HCEC 1CT (cell line): ENCODE measurements at places on chromosomes 6 and 20.

GRCh38 chr20:59743767-59744485 lies 139.6 kb downstream of the PHACTR3 start:
- DNase-seq: no peak

DNA sequence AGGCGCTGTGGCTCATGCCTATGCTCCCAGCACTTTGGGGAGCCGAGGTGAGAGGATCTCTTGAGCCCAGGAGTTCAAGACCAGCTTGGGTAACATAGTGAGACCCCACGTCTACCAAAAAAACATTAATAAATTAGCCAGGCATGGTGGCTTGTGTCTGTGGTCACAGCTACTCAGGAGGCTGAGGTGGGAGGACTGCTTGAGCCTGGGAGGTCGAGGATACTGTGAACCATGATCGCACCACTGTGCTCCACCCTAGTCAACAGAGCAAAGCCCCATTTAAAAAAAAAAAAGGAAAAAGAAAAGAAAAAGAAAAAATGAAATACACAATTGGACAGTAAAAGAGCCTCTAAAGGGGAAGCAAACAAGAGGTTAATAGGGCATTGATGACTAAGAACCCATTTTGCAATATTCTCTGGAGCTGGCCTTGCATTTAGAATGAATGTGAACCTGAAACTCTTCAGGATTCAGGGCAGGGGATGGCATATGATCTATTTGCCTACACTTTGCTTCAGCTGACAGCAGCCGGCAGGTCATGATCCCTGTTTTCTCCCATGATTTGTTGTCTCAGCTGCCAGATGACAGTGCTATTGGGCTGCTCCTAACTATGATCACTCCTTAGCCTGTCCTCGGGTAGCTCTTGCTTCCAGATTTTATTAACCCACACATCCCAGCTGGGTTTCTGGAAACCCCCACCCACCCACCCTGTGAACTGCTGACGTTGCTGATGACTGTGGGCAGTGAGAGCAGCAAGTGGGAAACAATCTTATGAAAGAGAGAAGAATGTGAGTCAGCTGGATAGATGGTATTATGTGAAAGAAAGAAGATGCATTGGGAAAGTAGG lies 83.8 kb upstream of the ELOVL5 start:
- DNase-seq: peak; percentile 88

- no peak for DNase-seq
Observed at GRCh38 chr6:53504512-53504911, 40.4 kb downstream of the GCLC start.

GRCh38 chr6:21357262-21357661 lies 236.3 kb upstream of the SOX4 start:
- no peak for DNase-seq

- DNase-seq: no peak
Observed at GRCh38 chr6:41088451-41088850, 15.7 kb downstream of the NFYA start.

DNA sequence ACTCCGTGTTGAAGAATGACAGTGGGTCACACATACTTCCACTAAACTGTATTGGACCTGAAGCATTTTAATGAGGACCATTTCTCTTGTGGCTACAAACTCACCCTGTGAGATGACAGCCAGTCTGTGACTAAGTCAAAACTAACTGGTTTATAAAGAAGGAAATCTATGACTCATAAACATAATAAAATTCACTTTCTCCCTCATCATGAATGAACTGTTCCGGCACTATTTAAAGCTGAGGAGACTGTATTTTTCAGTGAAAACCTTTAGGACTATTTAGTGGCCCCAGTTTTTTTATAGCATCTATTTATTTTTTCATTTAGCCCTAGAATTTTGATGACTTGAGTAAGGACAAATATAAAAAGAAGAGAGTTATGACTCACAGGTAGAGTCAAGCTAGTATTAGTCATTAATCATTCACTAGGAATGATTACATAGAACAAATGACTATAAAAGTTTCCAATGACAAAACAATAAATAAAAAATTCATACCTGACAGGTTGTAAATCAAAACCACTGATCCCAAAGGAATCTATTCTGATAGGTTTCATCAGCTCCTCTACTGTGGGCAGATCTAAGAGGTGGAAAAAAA lies 34.2 kb downstream of the CEP162 start:
- DNase-seq: peak; percentile 84

- peak; percentile 68 for DNase-seq
Observed at GRCh38 chr6:157763129-157763903, 59.7 kb upstream of the SNX9 start.

DNA sequence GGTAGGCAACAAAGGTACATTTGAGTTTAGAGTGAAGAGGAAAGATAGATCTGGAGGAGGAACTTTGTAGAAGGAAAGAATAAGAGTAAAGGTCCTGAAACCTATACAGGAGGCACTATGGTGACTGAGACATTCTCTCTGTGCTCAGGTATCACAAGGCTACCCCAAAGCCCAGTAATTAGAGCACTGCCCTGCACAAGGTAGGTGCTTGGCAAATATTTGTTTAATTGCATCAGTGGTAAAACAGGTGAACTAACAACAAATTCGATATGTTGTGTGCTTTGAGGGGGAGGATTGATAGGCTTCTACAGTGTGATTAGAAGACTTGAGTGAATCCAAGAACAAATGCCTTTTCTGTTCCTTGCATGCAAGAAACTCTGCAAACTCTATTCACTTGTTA lies 6.8 kb upstream of the TSHZ2 start:
- DNase-seq: no peak

DNA sequence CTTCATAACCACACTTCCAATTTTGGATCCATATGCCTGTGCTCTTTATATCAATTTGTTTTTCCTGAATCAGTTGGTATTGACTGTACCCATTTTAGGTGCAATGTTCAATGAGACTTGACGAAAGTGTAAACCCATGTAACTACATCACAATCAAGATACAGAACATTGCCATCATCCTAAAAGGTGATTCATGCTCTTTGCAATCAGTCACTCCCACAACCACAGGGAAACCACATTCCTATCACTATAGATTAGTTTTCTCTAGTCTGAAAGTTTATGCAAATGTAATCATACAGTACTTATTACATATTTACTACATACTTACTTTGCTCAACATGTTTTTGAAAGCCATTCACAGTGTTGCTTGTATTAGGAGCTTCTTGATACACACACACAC lies 167.4 kb downstream of the ADGRG6 start:
- DNase-seq: no peak

DNA sequence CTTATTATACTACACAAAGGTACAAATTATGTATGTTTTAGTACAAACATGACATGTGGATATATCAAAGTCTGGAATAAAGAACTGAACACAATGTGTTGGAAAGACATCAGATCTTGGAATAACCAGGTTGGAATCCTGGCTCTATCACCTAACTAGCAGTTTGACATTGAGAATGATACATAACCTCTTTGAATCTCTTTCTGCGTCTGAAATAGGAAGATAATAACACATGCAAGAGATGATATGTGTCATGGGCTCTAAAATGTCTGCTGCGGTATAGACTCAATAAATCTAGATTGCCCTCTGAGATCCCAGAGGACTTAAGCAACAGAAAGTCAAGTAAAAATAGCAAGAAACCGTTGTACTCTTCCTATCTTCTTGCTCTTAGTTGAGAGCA lies 66.8 kb upstream of the CCN2 start:
- no peak for DNase-seq

DNA sequence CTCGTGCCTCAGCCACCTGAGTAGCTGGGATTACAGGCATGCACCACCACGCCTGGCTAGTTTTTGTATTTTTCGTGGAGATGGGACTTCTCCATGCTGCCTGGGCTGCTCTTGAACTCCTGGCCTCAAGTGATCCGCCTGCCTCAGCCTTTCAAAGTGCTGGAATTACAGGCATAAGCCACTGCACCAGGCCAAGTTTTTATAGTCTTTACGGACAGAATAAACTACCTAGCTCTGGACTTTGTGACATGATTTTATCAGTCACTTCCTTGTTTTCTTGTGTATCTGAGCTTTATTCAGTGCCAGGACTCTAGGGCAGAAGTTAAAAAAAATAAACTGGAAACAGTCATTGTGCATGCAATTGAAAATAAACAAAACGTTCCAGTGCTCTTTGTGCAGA lies 46.7 kb upstream of the RALGAPA2 start:
- no peak for DNase-seq

- DNase-seq: peak; percentile 22
Observed at GRCh38 chr6:2865694-2866151, 24.1 kb upstream of the SERPINB1 start.

DNA sequence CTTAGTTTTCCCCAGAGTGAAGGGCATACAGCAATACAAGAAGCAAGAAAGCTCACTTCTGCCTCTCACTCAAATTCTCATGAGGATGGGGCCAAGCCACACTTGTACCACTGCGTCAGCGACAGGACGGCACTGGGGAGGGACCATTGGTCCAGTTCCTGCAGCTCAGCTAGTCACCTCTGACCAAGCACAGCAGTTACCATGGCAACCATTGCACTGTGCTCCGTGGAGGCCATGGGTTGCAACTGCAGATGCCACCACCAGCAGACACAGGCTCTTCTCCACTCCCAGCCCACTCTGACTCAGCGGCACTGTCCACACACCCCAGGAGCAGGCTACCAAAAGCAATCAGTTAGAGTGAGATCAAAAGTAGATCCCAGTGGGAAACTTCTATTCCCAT lies 441.1 kb upstream of the ARID1B start:
- DNase-seq: no peak

DNA sequence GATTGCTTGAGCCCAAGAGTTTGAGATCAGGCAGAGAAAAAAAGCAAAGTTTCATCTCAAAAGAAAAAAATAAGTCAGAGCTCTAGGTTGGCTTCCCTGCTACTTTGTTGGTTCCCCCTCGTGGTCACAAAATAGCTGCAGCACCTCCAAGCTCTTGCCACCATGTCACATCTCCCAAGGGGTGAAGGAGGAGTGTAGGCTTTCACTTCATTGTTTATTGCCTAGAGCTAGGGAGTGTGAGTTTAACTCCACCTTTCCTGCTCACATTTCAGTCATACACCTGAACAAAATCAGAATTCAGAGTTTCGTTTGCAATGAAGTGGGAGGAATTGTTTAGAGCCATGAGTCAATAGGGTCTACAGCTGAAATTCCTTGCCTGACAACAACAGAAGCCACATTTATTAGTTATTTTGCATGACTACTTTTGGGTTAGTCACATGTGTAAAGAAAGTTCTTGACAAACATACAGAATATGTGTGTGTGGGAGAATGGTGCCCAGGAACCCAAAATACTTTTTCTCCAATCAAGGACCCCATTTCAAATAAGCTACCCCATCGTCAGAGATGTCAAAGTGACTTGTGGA lies 56.2 kb upstream of the UFL1 start:
- no peak for DNase-seq

DNA sequence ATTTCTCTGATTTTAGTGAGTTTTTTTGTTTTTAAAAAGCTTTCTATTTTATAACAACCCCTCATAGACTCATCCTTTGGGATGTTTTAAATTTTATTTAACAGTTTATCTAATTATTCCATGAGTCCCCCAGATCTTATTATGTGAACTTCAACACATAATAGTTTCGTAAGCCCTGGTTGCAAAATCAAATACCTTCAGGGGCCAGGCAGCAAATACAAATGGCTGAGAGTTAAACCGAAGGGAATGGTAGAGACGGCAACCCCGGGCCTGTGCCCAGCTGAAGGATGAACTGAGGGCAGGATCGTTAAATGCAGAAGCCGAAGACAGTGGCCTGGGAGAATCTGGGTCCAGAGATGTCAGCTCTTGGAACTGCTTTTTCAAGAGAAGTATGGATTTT lies 88.4 kb downstream of the RTN4IP1 start:
- no peak for DNase-seq

- no peak for DNase-seq
Observed at GRCh38 chr6:159172091-159172491, 2.9 kb downstream of the FNDC1 start.

DNA sequence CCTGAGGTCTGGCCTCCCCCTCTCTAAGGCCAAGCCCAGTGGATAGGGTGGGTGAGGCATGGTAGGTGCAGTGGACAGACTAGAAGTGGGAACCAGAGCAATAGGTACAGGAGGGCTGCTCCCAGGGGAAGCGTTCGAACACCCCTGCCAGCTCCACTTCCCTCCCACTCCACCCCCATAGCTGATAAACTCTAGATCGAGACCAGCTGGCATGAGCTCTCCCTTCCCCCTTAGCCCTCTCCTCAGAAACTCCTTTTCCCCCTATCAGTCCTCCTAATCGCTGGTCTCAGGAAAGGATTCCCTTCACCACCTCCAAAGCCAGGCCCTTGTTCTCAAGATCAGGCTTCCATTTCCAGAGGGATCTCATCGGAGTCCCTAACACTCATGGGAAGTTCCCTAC lies 6.0 kb upstream of the FAM83C start:
- DNase-seq: peak; percentile 0
